Stimulated activated CD8-positive, alpha-beta memory T cell treated with anti-CD3 and anti-CD28 coated beads, Interleukin-4, amount 100 ng/mL, for 48 hours (primary cell): ENCODE measurements at places on chromosomes 1 and 21.

- DNase-seq, result no peak
Observed at GRCh38 chr1:111795401-111795800, 39.7 kb downstream of the DDX20 start.

- DNase-seq, result peak; percentile 78
Observed at GRCh38 chr1:25232866-25233784, 823 bp upstream of the SYF2 start.

DNA sequence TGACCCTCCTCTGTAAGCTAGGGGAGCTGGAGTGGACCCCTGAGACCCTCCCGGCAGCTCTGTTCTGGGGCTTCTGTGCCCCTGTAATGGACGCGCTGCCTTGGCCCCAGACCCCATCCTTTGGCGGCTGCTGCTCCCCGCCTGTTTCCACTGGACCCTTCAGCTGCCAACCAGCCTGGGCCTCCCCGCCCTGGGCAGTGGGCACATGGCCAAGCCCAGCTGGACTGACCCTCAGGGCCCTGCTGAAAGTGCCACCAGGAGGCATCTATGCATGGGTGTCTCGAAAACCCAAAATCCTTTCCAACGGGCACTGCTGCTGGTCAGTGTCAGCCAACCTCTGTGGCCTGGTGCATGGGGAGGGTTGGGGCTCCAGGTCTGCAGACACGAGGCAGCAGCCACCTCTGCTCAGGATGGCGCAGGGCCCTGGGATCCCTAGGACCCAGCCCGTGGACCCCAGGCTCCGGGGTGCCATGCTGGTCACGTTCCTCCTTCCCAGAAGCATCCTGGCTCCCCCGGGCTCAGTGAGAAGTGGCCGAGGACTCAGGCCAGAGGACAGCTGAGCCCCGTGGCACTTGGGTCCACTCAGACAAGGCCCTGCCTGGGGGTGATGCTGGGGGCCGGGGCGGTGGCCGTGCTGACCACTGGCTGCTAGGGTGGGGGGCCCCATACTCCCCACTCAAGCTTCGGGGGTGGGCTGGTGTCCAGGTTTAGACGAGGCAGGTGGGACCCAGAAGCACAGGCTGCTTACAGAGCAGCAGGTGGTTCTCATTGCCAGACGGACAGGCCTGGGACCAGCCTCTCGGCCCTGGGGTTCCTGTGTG is 46.9 kb downstream of the SLX9 start:
- DNase-seq, result no peak

DNA sequence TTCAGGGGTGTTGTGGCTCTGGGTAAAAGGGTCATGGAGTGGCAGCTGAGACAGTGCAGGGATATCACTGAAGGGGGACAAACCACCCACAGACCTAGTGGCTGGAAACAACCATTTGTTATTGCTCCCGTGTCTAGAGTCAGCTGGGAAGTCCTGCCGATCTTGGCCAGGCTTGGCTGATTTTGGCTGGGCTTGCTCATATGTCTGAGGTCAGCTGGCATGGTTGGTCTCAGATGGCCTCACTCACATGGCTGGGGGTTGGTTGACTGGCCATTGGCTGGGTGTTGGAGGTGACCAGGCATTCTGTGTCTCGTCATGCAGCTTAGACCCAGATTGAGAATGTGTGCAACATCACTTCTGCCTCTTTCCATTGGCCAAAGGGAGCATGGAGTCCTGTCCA is 203.8 kb upstream of the POU3F1 start:
- no peak for DNase-seq

DNA sequence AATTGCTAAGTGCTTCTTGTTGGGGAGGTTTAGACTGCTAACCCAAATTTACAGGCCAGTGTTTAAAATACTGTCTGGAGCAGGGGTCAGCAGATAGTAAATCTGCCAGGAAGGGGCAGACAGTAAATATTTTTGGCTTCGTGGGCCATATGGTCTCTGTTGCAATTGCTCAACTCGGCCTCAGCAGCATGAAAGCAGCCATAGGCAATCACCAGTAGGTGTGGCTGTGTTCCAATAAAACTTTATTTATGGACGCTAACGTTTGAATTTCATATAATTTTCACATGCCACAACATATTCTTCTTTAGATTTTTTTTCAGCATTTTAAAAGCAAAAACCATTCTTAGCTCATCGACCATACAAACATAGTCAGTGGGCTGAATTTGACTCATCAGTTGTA is 172.7 kb downstream of the BRINP2 start:
- no peak for DNase-seq

DNA sequence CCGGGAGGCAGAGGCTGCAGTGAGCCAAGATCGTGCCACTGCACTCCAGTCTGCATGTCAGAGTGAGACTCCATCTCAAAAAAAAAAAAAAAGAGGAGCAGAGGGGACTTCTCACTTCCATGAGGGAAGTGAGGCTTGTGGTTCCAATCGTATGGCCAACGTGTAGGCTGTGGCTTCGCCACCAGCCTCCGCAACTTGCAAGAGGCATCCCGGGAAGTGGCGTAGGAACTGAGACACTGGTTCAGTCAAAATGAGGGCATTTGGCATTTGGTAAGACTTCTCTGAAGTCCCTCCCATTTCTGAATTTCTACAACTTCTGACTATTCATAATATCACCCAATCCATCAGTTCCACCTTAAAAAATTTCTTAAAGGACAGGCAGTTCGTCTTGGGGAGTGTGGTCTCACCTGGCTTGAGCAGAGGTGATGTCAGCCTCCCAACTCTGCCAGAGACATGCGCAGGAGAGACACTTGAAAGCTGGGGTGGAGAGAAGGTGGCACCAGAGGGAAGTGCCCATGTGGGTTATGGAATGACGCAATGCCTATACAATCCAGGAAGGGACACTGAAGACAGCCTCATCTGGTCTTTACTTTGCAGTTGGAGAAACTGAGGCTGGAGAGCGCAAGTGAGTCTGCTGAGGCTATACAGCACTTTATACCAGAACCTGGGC is 17.2 kb downstream of the KAZN start:
- DNase-seq, result no peak

DNA sequence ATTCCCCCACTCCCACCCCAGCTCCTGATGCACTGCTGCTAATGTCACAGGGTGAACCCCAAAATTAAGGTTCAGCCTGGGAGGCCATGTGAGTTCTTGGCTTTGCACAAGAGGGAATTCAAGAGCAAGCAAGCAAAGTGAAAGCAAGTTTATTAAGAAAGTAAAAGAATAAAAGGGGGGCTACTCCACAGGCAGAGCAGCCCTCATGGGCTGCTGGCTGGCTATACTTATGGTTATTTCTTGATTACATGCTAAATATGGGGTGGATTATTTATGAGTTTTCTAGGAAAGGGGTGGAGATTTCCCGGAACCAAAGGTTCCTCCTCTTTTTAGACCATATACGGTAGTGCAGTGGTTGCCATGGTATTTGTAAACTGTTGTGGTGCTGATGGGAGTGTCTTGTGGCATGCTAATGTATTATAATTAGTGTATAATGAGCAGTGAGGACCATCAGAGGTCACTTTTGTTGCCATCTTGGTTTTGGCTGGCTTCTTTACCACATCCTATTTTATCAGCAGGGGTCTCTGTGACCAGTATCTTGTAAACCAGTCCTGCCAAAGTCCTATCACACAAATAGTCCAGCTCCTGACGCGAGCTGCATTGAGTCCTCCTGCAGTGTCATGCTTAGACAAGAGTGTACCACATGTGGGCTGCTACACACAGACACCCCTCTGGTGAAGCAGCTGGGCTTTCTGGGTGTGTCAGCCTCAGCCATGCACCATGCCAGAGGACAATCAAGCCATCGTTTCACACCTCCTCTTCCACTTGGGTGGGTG is 46.4 kb upstream of the CSF1 start:
- DNase-seq, result no peak

- DNase-seq, result no peak
Observed at GRCh38 chr1:43432171-43432860, 21.4 kb downstream of the HYI start.

GRCh38 chr1:41580021-41580420 is 95.5 kb upstream of the EDN2 start:
- DNase-seq, result no peak

GRCh38 chr1:173798078-173798477 is 26.4 kb upstream of the DARS2 start:
- no peak for DNase-seq

DNA sequence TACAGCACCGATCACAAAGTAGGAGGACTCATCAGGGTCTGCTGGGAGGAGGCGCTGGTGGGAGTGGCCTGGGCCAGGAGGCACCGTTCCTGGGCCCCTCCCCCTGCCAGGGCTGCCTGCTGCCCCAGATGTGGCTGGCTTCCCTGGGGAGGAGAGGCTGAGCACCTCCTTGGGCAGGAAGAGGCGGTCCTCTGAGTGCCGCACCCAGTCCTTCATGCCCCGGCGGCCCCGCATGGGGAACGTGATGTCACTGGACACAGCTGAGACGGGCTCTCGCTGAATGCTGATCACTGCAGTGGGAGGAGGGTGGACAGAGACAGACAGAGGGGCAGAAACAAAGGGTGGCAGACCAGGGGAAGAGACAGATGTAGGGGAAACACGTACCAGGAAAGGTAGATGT is 24.8 kb downstream of the ADGRB2 start:
- peak; percentile 62 for DNase-seq

GRCh38 chr1:184524248-184524647 is 137.4 kb downstream of the C1orf21 start:
- no peak for DNase-seq

GRCh38 chr1:226590614-226591013 is 42.0 kb downstream of the STUM start:
- no peak for DNase-seq

- DNase-seq, result no peak
Observed at GRCh38 chr1:168535536-168535935, 8.3 kb downstream of the XCL2 start.

GRCh38 chr1:170063109-170063826 is 11.2 kb downstream of the KIFAP3 start:
- no peak for DNase-seq

- DNase-seq, result peak; percentile 51
Observed at GRCh38 chr1:155052439-155053395, 1.6 kb downstream of the ADAM15 start.

GRCh38 chr1:153652805-153653500 is 5.5 kb upstream of the SNAPIN start:
- DNase-seq, result no peak

- DNase-seq, result no peak
Observed at GRCh38 chr1:207134581-207134980, 30.5 kb downstream of the C4BPA start.

DNA sequence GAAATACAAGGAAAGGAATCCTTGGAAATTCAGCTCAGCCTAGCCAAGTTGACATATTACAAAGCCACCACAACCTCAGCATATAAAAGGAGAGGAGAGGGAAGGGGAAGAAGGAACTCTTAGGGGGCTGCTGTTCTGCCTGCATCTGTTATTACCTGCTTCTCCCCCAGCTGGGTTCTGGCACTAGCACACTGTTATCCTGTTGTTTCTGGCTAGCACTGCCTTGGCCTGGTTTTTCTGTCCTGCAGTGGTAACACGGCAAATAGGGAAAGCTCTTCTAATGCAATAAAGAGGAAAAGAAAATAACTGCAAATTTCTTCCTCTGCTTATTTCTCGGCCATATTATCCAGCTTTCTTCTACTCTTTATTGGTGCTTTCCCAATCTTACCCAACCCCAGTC is 16.5 kb upstream of the VCAM1 start:
- no peak for DNase-seq

- DNase-seq, result no peak
Observed at GRCh38 chr1:57966751-57967406, 543.0 kb upstream of the DAB1 start.

DNA sequence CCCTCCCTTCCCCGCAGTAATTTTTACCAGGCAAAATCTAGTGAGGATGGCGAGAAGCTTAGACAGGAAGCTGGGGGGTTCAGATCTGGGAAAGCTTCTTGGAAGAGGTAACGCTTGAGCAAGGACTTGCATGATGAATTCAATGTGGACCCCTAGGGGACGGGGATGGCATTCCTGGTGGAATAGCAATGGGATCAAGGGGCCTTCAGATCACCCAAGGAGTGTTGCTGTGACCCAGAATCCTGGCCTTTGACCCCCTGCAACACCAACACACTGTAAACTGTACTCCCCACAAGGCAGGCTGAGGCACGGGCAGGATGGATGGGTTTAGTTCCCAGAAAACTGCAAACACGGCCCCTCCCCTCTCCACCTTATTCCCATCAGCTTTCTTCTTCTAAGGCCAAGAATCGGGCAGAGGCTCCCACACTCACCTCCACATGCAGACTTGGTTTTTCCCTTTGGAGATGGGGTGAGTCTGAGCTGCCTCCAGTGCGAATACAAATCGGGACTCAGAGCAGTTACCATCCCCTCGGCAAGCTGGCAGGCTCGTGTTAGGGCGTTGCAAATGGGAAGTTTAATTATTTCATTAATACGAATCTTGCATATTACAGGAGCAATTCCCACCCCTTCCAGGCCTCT is 20.1 kb downstream of the DISP3 start:
- no peak for DNase-seq

GRCh38 chr1:231929311-231929710 is 302.7 kb downstream of the DISC1 start:
- no peak for DNase-seq

DNA sequence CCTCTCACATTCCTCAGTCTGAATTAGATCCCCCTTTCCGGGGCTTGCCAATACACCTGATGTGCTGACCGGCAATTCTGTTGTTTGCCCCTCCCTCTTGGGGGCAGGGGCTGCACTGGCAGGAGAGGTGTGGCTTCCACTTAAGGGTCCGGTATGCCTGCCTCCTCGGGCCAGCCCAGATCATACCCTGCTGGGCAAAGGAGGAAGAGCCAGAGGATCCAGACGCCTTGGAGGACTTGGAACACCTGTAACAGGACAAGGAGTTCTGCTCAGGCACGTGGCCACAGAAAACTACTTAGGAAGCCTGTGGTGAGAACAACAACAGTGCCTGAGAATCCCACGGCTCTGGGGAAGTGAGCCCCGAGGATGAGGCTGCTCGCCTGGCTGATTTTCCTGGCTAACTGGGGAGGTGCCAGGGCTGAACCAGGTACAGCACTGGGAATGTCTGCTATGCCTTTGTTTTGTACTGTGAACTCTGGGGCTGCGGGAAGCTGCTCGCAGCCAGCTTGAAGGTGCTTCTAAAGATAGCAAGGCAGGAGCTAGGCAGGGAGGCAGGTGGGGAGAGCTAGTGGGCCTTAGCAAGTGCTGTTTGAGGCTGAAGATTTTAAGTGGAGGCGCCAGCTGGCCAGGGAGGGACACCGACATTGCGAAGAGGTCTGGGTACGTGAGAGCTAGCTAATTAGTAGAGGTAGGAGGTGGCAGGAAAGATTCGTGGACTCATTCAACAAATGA is at the start of gene SMPDL3B:
Gene SMPDL3B, plus strand, starts transcription at position 183 of the 732 bp plus-strand sequence. Its CDS starts 184 bp downstream, at position 367.
- peak; percentile 39 for DNase-seq

DNA sequence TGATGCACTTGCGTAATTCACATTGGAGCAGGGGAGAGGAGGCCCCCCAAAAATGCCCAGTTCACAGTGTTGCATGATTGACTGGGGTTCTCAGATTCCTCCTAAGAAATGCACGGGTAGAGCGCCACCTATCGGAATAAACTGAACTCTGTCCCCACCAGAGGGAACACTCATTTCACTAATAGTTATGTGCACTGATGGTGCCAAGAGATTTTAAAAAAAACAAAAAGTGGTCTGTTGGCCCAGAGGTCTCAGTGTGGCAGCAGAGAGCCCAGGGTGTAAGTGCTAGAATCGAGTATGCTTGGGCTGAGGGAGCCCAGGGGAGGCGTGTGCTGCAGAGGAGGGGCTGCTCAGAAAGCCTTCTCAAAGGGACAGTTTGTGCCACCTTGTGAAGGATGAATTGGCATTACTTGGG is 6.9 kb downstream of the PINK1 start:
- DNase-seq, result peak; percentile 74

GRCh38 chr1:1337793-1338147 is 6.7 kb downstream of the TAS1R3 start:
- peak; percentile 78 for DNase-seq

- no peak for DNase-seq
Observed at GRCh38 chr1:37922767-37923550, 23.9 kb downstream of the INPP5B start.
